ENCODE measurements at places on chromosomes 4 and X.

DNA sequence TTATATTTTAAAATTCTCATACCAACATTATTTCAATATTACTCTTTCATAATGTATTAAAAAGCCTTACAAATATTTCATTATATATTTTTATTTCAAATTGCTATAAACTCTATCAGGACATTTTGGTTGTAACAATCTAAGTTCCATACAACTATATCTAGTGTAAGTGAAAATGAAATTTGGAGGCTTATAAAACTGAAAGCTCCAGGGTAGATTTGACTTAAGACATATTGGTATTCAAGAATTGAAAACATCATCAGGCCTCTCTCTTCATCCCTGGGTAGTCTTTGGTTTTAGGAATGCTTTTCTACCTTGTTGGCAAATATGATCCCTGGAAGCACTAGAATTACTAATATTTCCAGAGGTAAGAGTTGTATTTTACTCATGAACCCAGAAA, 342.6 kb downstream of the DTHD1 start:
- no peak for DNase-seq

DNA sequence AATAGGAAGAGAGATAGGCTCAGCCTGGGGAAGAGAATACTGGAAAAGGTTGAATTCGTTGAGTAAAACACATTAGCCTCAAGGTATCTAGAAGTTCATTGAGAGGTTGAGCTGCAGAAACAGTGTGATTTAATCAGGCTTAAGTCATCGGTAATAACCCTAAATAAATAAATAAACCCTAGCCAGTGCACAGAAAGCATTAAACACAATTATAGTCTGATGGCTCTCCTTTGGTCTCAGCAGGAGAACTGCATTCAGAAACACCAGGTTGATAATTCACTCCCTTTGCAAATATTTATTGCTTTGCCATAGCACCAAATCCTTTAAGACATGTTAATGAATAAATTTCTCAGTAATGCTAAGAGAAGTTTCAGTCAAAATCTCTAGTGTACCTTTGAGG, 9.6 kb downstream of the DCX start:
- no peak for DNase-seq

GRCh38 chr4:184617600-184618196, 31.5 kb downstream of the CASP3 start:
- DNase-seq, result no peak

DNA sequence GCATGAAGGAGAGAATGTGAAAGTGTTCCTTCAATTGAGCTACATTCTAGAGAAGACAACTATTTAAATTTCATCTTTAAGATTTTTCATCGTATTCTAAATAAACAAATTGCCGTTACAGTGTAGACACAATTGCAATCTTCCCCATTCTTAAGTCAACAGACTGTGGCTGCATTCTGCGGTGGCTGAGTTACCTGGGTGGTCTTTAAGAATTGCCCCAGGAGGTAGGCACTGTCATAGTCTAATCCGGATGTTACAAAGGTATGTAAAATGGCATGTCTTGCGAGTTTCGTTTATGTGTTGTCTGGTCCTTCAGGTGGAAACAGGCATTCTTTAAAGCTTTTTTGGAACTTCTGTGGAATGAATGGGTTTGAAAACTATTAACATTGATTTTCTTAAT, 586.1 kb upstream of the PITX2 start:
- no peak for DNase-seq

DNA sequence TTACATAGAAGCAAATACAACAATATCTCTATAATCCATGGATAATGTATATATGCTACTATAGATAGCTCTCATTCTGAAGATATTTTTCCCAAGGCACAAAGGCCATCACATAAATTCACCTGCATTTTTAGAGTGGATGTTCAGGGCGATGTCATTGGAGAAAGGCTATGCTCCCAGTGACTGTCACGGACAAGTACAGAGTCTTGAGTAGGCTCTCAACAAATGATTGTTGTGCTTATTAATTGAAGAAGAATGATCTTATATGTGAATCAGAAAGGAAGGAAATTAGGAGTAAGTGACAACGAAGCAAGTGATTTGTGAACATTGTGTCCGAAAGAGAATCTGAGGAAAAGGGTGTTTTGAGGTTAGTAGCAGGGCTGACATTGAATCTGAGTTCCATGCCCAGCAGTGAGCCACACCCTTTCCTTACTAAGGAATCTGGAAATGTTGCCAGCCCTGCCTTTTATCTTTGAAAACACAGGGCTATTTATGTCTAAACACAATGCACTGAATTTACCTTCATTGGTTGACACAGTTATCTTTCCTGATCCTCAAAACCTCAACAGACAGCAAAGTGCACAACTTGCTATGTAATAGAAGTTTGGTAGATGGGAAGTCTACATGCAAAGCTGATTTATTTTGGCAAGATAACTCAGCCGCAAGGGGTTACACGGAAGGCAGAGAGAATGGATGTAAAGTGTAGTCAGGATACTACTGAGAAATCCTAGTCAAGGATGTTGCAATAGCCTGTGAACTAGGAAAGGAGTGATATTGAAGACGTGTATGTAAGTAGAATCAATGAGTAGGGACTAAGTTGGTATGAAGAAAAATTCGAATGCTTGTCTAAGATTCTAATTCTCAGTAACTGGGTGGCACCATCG, 50.4 kb downstream of the SORBS2 start:
- no peak for DNase-seq

GRCh38 chr4:15436513-15436912, 8.7 kb downstream of the C1QTNF7 start:
- no peak for DNase-seq

DNA sequence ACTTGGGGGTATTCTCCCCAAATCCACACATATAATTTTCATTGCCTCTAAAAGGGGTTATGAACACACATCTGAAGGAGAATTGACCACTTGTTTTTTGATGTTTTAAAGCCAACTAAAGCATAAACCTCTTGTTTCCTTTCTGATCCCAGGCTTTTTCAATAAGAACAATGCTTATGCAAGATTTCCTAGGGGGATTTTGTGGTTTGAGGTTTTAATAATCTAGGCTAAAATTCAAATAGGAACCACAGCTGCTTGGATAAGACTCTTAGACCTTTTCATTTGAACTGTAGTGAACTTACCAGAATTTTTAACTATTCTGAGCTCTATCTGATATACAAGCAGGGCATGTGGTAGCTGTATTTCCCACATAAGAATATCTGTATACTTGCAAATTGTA, 651.1 kb downstream of the ANKRD50 start:
- DNase-seq, result no peak

- no peak for DNase-seq
These were observed 23.6 kb downstream of the MGST2 start for GRCh38 chr4:139689093-139689722.

GRCh38 chr4:114879916-114880669, 233.3 kb downstream of the NDST4 start:
- DNase-seq, result no peak

GRCh38 chr4:105306820-105307219, 160.1 kb downstream of the TET2 start:
- no peak for DNase-seq

DNA sequence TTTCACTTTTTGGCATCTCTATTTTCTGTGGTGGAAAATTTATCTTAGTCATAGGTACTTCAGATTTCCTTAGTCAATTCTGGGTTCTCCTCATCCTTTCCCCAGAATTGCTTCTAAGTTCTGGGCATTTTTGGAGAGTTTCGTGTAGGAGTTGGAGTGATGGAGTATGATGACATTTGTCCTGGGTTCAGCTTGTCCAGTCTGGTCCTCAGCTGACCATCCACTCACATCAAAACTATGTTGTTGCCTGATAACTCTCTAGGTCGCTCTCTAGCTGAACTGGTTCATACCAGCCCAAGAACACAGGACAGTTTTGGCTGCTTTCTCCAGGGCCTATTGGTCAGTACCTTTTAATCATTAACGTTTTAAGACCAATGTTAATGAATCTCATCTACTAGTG, 13.2 kb downstream of the PTTG2 start:
- DNase-seq, result no peak

GRCh38 chr4:56505269-56506130, at the start of gene ARL9:
ARL9 (plus strand) TSS chr4:56505791; CDS start chr4:56505863, 72 bp downstream.
- peak; percentile 14 for DNase-seq

GRCh38 chr4:152831416-152831815, 51.7 kb downstream of the ARFIP1 start:
- no peak for DNase-seq

- DNase-seq, result no peak
These were observed 553.5 kb downstream of the TRAM1L1 start for GRCh38 chr4:116531870-116532269.

GRCh38 chr4:85684676-85685075, 209.7 kb downstream of the ARHGAP24 start:
- no peak for DNase-seq

- no peak for DNase-seq
These were observed 70.4 kb downstream of the OR13H1 start for GRCh38 chrX:131614241-131614640.

- DNase-seq, result no peak
These were observed 68.6 kb downstream of the BMP15 start for GRCh38 chrX:50978920-50979682.

- no peak for DNase-seq
These were observed 9.1 kb upstream of the VCX3B start for GRCh38 chrX:8455557-8455956.

- DNase-seq, result no peak
These were observed 51.2 kb upstream of the FAM47B start for GRCh38 chrX:34891391-34891790.

GRCh38 chrX:150616179-150616862, 47.9 kb downstream of the MTM1 start:
- no peak for DNase-seq

- no peak for DNase-seq
These were observed 51.7 kb downstream of the FAM53A start for GRCh38 chr4:1632109-1633104.

DNA sequence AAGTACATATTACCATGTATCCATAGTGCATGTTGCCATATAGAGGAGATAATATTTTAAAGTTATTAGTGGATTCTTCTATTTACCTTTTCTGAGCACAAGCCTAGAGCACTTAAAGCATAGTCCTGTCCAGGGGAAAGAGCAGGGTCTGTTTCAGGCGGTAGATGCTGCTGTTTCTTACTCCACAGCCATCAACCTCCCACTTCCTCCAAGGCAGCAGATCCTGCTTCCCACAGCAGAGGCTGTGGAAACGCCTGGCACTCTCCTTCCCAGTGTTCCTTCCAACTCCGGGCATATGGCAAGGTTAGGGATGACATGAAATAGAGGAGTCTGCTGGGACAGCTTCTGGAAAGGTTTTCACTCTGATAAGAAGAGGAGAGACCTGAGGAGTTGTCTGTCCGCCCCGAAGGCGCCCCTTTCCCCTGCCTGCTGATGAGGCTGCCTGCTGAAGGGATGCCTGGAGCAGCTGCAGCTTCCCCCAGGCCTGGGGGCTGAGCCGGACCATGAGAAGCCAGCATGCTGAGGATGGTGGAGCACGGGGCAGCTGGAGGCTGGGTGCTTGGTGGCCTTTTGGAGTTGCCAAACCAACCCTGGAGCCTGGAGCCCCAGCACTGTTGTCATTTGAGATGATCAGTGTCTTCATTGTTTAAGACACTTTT, 43.9 kb upstream of the SLC25A4 start:
- DNase-seq, result no peak

DNA sequence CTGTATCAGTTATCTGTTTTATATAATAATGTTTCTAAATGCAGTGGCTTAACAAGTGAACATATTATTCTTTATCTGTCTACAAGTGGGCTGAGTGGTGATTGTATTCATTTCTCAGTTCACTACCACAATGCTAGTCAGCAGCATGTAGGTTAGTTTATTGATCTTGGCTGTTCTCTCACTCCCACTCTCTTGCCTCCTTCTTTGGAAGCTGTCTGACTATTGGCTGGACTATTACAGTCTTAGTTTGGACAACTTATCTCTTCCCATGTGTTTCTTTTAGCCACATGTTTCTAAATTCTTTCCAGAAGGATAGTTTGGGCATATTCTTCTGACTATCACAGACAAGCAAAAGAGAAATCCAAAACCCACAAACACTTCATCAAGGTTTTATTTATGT, 459.5 kb upstream of the AGA start:
- no peak for DNase-seq

GRCh38 chr4:75547647-75548387, 8.0 kb upstream of the ODAPH start:
- no peak for DNase-seq

DNA sequence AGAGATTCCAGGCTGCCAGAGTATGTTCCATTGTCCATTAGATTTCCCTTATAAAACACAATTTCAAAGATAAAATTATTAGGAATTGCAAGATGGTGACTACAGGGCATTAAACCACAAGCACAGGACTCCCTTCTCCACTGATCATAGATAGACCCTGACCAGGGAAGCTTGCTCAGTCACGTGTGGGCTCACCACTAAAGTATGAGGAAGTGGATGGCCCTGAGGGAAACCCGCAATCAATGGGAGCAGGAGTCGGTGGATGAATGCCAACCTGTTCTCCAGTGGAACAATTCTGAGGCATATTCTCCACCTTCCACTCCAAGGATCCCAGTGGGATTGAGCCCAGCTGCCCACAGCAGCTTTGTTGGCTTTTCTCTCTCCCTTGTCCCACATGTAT, 515.7 kb downstream of the BCOR start:
- DNase-seq, result no peak

GRCh38 chr4:186258216-186258811, 7.7 kb upstream of the F11 start:
- no peak for DNase-seq

- no peak for DNase-seq
These were observed 484 bp downstream of the GALNTL6 start for GRCh38 chr4:171813526-171814250.

- DNase-seq, result no peak
These were observed 133.7 kb upstream of the IL1RAPL2 start for GRCh38 chrX:104432321-104432720.

GRCh38 chrX:6129195-6129594, 99.5 kb downstream of the NLGN4X start:
- no peak for DNase-seq

DNA sequence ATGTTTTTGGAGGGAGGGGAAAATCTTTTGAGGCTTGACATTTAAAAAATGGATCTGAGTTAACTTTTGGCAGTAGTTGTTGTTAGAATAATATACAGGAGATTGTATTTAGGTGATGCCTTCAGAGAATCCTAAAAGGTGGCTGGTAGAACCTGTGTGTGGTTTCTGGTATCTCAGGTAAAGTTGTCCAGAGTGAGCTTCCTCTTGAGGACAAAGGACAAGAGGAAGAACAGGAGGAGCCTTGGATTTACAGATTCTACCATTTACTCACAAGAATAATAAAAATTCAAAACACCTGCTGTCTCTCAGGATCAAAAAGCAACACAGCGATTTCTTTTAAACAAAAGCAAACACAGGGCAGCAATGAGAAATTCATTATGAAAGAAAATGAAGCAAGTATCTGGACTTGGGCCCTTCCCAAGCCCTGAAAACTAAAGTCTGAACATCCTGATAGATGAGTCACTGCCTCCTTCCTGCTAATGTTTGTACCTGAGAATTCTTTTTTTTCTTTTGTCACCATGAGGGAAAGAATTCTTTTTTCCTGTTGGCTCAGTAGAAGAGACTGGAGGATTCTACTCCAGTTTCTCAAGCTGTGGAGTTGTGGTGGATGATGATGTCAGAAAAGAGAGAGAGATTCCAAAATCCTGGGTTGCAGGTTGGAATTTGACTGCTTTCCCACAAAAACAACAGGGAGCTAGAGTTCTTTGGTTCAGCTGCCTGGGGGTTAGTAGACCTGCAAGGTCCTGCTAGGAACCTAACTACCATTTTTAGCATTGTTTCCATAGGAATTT, 31.5 kb upstream of the RAPGEF2 start:
- no peak for DNase-seq

- no peak for DNase-seq
These were observed 831.1 kb upstream of the PABPC4L start for GRCh38 chr4:135032670-135033069.

Measured in activated CD8-positive, alpha-beta memory T cell treated with anti-CD3 and anti-CD28 coated beads for 4 hours (primary cell).